ENCODE measurements at places on chromosomes 7 and 10.

DNA sequence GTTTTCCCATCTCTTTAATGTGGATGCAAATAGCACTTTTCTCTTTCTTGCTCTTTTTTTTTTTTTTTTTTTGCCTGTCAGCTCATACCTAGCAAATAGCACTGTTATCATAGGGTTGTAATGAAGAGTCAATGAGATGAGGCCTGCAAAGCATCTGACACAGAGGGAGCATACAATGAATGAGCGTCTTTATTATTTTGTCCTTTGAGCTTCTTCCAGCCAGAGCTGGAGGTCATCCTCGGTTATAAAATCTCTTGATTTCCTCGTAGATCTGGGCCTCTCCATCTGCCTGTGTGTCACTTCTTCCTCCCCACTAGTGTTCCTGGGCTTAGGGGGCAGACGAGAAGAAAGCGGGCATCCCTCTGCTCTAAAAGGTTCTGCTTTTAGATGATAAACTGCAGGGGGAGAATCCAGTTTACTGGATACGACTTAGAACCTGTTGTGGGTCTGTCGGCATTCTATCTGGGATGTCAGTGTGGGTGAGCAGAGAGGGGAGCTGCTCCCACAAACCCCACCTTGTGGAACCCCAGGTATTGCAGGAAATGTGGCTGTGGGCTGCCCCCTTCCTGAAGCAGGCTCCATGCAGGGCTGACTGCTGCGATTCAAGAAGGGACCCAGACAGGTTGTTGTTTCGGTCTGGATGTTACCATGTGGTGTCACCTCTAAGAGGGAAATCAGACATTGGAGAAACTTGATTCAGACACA is 135.8 kb upstream of the GPR26 start:
- no peak for DNase-seq

DNA sequence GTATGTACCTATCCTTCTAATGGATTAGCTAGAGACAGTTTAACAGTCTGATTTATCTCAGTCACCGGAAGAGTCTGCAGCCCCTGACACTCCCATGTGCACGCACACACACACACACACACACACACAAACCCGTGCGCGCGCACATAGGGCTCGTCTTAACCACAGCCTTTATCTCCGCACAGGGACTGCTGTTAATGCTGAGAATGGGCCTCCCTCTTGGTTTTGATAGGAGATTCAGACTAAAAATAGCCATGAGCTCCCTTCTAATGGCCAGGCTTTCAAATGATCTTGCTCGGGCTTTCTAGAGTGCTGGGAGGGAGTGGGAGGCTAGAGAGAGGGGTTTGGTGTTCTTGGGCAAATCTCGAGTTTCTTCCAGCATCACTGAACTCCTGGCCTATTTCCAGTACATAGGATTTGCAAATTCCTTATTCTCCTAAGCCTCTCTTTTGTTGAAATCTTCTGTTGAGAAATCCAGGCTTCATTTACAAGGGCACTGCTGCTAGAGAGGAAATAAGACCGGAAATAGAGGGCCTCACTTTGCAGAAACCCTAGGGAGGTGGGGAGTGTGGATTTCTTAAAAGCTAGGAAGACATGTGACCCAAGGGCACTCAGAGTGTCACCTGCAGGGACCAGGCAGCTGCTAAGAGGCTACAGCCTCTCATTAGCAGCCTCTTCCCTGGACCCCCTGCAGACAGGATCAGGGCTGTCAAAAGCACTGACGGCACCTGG is 2.4 kb downstream of the TMEM72 start:
- DNase-seq = no peak

DNA sequence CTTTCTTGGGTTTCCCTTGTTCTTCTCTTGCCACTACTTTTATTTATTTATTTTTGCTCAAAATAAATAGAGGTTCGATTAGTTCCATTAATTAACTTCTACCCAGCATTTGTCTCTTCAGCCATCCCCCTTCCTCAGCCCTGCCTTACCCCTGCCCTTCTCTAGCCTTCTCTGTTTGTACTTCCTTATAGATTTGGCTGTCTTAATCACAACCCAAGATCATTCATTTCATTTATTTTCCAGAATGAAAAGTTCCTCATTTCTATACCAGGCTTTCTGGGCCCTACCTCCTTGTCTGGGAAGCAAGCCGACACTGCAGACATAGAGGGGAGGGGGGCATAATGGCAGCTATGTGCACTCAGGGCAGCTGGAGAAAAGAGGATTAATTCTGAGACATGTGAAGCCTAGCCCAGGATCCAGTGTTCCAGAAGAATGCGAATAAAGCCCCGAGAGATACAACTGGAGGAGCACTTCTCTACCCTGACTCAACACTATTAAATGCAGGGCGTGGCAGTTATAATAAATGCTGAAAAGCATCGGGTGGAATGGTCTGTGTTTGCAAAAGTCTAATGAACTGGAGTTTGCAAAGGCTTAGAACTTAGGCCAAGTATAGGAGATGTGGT is 6.4 kb upstream of the PDCD4 start:
- peak; percentile 80 for DNase-seq

- DNase-seq = no peak
These were observed 24.7 kb downstream of the GET4 start for GRCh38 chr7:901041-901387.

DNA sequence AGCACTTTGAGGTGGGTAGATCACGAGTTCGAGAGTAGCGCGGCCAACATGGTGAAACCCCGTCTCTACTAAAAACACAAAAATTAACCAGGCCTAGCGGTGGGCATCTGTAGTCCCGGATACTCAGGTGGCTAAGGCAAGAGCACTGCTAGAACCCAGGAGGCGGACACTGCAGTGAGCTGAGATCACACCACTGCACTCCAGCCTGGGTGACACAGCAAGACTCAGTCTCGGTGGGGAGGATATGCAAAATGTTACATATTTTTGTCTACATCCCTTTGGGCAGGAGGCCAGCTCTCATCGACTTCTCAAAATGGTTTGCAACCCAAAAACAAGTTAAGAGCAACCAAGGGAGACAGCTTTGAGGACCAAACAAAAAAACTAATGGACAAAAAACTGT is 8.2 kb downstream of the ATE1 start:
- no peak for DNase-seq

- peak; percentile 8 for DNase-seq
These were observed 106.2 kb downstream of the SNX10 start for GRCh38 chr7:26397796-26398426.

DNA sequence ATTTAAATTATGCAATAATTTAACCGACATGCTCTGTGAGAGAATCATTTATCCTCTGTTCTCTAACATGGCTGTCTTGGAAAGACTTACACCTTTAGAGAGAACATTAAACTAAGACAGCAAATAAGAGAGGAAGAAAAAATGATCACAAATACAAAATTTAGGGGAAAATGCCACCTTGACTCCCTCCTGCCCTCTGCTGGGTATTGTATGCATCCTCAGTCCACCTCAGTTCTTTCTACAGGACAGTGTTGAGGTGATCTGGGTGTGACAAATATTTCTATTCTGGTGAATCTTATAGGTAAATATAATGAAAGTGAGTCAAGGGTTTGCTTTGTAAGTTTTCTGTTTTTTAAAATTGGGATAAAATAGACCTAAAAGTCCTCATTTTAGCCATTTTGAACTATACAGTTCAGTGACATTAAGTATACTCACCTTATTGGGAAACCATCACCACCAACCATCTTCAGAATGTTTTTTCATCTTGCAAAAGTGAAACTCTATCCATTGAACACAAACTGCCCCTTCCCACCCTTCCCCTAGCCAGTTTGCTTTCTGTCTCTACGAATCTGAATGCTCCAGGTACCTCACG is 61.5 kb upstream of the ELMO1 start:
- DNase-seq = no peak
